Sigmoid colon (tissue), 7 donors: ENCODE measurements at places on chromosomes 3 and 15. TPM values are rescaled to one million over a fixed set of nuclear protein-coding genes. Genes with fewer than 3 reads are reported as not detected.
A peak's percentile ranks its signal among the peaks of the same experiment; 100 is the strongest.

NAA80 gene
- total RNA-seq, result 8.9 TPM

C3orf62 gene
- total RNA-seq, result 3.1 TPM

SERINC4 gene
- not detected for total RNA-seq

GP5 gene
- total RNA-seq, result not detected

TMEM202 gene
- not detected for total RNA-seq

GOLGA8J gene
- total RNA-seq, result not detected

DNA sequence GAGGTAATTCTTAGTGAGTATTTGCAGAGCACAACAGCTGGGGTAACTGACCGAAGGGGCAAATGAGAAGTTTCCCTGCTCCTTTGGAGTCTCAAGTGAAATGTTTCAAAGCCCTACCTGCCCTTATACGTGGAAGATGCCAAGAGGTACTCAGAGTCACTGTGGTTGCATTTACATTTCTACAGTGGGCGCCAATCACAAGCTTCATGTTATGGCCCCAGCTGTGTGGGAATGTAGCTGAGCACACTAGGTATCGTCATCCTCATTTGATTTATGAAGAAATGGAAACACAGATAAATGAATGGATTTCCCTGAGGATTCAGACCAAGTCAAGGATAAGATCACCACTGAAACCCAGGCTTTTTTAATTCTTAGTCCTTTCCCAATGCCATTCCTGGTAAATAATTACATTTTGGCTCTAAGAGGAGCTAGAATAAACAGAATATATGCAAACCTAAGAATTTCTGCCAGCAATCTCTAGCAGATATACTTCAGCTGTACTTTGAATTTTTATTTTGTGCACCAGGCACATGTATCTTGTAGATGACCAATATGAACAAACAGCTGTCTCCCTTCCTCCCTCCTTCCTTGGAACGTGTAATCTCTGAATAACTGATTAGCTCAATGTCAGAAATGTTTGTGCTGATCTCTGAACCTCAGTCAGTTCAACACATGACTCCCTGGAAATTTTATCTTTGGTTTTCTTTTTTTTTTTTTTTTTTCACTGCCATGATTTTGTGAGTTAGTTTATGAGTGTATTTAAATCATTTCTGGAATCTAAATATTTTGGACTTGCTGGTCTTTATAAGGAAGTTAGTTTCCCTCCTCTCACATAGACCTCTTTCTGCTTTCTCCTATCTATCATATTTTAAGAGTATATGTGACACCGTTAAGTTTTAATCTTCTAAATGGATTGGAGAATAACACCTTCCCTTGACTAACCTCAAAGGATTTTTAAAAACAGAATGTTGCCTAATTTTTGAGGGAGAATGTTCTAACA lies 69.2 kb downstream of the MAP2K5 start:
- H3K4me3 ChIP-seq, result no peak overlapping the region
- no peaks in the 10 kb centered on the region for H3K36me3 ChIP-seq
- DNase-seq, result no peak
- H3K4me1 ChIP-seq, result no peaks in the 10 kb centered on the region
- no peak overlapping the region for H3K27ac ChIP-seq

DNA sequence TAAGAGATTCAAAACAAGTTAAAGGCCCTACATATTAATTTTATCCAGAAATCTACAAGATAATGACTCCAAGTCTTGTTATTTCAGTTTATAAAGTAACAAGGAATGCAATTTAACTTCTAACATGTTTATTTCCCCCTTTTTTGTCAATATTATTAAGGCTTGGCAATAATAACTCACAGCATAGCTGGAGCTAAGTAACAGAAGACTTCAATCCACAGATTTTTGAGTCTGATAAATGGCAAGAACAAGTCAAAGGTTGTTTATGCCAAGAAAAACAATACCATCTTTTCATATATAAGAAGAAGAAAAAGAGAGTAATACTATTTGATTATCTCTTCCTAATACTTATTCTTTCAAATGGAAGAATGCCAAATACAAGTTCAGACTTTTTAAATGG lies 631.0 kb upstream of the CCDC54 start:
- no peaks in the 10 kb centered on the region for H3K27me3 ChIP-seq
- no peak overlapping the region for H3K27ac ChIP-seq
- H3K36me3 ChIP-seq, result no peaks in the 10 kb centered on the region
- no peaks in the 10 kb centered on the region for H3K4me1 ChIP-seq

DNA sequence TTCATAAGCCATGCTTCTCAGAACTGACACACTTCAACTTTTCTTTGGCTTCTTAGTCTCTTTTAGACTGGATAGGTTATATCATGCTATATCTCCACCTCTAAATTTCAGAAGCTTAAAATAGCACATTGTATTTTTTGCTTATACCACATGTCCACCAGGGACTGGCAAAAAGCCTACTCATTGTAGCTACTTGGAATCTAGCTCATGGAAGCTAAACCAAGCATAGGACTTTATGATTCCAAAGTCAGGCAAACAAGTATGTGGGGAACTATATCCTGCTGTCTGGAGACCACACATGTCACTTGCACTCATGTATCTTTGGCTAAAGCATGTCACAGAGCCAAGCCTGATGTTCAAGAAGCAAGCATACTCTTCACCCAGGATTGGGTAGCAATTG lies 245.0 kb upstream of the RASGRP1 start:
- no peak for DNase-seq
- no peak overlapping the region for H3K4me3 ChIP-seq
- H3K27me3 ChIP-seq, result no peaks in the 10 kb centered on the region

DNA sequence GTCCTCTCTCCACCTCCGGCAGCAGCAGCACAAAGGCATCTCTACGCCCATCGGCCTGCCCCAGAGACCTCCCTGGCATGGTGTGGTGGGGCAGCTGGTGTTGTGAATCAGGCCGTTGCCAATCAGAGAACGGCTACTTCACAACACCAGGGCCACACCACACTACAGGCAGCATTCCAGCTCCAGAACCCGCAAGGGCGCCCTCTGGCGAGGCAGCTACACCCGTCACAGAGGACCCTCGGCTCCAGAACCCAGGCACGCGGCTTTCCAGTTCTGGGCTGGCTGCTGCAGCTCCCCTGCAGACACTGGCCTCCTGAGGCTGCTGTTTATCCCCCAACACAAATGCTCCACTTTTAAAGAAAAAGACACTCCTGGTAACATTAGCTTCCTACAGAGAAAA lies 127.5 kb upstream of the TOPAZ1 start:
- H3K36me3 ChIP-seq, result no peaks in the 10 kb centered on the region
- H3K4me3 ChIP-seq, result no peak overlapping the region
- H3K27me3 ChIP-seq, result no peaks in the 10 kb centered on the region

DNA sequence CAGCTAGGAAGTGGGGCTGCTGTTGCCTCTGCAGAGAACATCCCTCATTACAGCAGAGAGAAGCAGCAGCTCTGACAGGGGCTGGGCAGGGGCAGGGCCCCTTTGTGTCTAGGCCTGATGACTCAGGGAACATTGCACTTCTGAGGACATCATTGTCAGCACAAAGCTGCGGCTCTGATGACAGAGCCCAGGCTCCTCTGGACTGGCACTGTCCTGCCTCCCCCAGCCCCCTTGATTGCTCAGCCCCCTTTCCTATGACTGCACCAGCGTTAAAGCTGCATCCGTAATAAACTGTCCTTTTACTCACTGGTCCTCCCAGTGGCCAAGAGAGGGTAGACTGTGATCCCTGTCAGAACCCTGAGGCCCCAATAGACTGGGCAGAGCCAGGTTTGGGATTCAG lies 18.3 kb downstream of the TRH start:
- H3K27me3 ChIP-seq, result no peaks in the 10 kb centered on the region
- no peaks in the 10 kb centered on the region for H3K4me1 ChIP-seq
- H3K4me3 ChIP-seq, result no peak overlapping the region
- no peak for DNase-seq
- H3K36me3 ChIP-seq, result no peaks in the 10 kb centered on the region

GRCh38 chr15:33043636-33044035 lies 150.9 kb downstream of the FMN1 start:
- no peaks in the 10 kb centered on the region for H3K4me1 ChIP-seq
- DNase-seq, result no peak
- H3K27ac ChIP-seq, result no peak overlapping the region
- no peaks in the 10 kb centered on the region for H3K27me3 ChIP-seq
- H3K36me3 ChIP-seq, result no peaks in the 10 kb centered on the region

GRCh38 chr15:68517285-68517761 lies 61.5 kb upstream of the CORO2B start:
- no peaks in the 10 kb centered on the region for H3K36me3 ChIP-seq
- H3K27me3 ChIP-seq, result no peaks in the 10 kb centered on the region
- no peak overlapping the region for H3K4me3 ChIP-seq
- peak overlapping the region; percentile 60 for H3K27ac ChIP-seq
- peaks cover 21% of the 10 kb centered on the region for H3K4me1 ChIP-seq

- no peaks in the 10 kb centered on the region for H3K27me3 ChIP-seq
- H3K4me3 ChIP-seq, result no peak overlapping the region
- no peaks in the 10 kb centered on the region for H3K36me3 ChIP-seq
- no peaks in the 10 kb centered on the region for H3K4me1 ChIP-seq
- no peak overlapping the region for H3K27ac ChIP-seq
Measured at GRCh38 chr15:100934726-100935125, 15.6 kb downstream of the LRRK1 start.

DNA sequence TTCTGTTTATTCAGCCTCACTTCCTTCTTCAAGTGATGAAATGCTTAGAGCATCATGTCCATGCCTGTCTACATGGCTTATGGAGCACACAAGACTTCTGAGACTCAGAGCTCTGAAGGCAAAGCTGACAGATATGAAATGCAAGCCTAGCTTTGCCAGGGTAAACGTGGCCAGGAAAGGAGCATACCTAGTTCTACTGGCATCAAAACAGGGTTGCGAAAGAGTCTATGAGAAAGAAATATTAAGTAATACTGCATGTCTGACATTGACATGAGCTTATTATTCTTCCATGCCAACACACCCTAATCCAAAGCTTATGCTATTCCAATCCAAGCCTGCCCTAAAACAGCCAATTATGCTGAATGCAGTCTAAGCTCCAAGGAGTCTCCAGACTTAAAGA lies 391.5 kb downstream of the ERC2 start:
- DNase-seq, result no peak
- no peak overlapping the region for H3K27ac ChIP-seq
- H3K36me3 ChIP-seq, result no peaks in the 10 kb centered on the region
- H3K4me1 ChIP-seq, result no peaks in the 10 kb centered on the region
- H3K27me3 ChIP-seq, result peaks cover 2% of the 10 kb centered on the region

GRCh38 chr3:133490468-133491351 lies 82.8 kb upstream of the CDV3 start:
- H3K4me1 ChIP-seq, result no peaks in the 10 kb centered on the region
- H3K27ac ChIP-seq, result no peak overlapping the region
- DNase-seq, result no peak
- H3K27me3 ChIP-seq, result no peaks in the 10 kb centered on the region

- H3K27me3 ChIP-seq, result no peaks in the 10 kb centered on the region
- peak; percentile 18 for DNase-seq
- H3K4me3 ChIP-seq, result no peak overlapping the region
- no peaks in the 10 kb centered on the region for H3K4me1 ChIP-seq
- H3K36me3 ChIP-seq, result no peaks in the 10 kb centered on the region
Measured at GRCh38 chr15:69385831-69386230, 28.3 kb upstream of the KIF23 start.

- H3K4me3 ChIP-seq, result no peak overlapping the region
- H3K27ac ChIP-seq, result no peak overlapping the region
- H3K27me3 ChIP-seq, result no peaks in the 10 kb centered on the region
- no peak for DNase-seq
- no peaks in the 10 kb centered on the region for H3K36me3 ChIP-seq
Measured at GRCh38 chr15:82625136-82625535, 22.0 kb downstream of the CPEB1 start.
